ENCODE measurements at places on chromosomes 5 and 9.

DNA sequence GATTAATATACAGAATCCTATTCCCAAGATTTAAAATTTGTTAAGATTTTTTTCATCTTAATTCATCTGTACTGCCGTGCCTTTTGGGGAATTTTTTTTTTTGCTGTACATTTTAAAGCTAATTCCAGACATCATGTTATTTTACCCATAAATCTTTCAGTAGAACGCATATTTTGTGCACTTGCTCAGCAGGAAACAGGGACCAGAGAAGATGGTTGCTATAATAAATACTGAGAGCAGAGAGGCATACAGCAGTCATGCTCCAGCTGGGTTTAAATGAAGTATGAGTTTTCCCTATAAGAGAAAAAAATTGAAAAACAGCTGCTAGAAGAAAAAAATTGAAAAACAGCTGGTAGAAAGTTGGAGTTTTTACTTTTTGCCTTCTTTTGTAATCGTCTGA lies 196.9 kb upstream of the PUM3 start:
- no peak for DNase-seq

GRCh38 chr5:59660737-59661136 lies 232.8 kb downstream of the PDE4D start:
- no peak for DNase-seq

DNA sequence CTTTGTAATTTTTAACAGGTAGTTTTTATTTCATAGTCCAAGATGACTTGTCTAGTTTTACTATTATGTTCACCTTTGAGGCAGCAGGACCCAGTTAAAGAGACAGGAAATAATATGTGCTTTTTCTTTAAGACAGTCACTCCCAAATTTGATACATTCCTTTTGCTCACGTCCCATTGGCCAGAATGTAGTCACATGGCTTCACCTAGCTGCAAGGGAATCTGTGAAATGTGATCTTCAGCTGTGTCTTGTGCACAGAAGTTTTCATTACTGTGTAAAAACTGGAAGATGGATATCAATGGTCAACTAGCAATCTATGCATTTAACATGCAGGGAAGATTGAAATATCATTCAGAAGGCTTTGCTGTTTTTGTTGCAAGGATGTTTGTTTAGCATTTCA lies 41.1 kb downstream of the XRCC4 start:
- DNase-seq: no peak

GRCh38 chr9:76365028-76365427 lies 29.2 kb downstream of the RFK start:
- DNase-seq: no peak

- no peak for DNase-seq
Measured at GRCh38 chr5:154543380-154543779, 65.4 kb upstream of the HAND1 start.

DNA sequence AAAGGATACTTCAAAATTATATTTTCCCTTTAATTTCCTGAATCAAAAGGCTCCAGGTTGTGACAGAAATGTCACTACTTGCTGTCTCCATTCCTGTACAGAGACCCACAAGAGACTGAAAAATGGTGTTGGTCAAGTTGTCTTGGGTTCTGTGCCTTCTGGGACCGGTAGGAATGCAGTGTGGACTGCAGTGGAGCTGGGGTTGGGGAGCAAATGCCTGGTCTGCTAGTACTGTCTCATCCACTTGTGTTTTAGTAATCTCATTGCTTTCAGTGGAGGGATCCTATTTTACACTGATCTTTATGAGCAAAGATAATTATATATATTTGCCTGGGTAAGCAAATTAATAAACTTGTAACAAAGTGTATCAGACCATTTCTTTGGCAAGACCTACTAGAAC lies 24.2 kb upstream of the CATSPER3 start:
- no peak for DNase-seq

DNA sequence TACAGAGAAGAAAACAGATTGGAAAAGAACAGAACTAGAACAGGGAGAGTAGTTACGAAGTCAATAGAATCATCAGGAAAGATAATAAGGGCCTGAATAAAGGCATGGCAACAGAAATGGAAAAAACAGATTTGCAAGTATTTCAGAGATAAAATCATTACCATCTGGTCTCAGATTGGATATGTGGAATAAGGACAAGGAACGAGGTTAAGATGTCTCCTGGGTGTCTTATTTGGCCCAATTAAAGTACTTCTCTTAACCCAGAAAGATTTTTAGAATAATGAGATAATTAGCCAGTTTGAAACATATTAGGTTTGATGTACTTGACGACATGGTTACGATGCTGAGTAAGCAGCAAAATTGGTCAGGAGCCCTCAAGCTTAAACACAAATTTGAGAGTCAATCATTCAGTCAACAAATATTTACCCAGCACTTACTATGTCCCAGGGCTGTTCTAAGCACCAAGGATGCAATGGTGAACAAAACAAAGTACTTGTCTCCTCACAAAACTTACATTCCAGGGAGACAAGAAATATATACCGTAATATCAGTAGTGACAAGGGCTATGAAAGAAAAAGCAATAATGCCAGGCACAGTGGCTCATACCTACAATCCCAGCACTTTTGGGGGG lies 18.3 kb downstream of the RICTOR start:
- no peak for DNase-seq

DNA sequence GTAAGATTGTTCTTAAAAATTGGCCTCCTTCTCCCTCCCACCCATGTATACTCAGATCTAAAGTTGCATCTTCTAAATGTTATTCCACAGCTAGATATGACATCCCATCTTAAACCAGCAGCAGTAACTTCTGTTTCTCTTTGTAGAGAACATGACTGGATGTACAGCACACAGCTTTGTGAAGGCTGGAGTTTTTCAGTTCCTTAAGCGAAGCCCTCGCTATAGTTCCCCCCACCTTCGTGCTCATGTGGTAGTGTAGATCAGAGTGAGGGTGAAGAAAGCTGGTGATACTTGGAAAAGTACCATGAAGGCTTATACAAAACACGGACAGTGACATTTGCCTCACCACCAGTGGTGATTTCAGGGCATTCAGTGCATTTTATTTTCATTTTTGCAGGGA lies 137.5 kb downstream of the MAT2B start:
- DNase-seq: no peak

DNA sequence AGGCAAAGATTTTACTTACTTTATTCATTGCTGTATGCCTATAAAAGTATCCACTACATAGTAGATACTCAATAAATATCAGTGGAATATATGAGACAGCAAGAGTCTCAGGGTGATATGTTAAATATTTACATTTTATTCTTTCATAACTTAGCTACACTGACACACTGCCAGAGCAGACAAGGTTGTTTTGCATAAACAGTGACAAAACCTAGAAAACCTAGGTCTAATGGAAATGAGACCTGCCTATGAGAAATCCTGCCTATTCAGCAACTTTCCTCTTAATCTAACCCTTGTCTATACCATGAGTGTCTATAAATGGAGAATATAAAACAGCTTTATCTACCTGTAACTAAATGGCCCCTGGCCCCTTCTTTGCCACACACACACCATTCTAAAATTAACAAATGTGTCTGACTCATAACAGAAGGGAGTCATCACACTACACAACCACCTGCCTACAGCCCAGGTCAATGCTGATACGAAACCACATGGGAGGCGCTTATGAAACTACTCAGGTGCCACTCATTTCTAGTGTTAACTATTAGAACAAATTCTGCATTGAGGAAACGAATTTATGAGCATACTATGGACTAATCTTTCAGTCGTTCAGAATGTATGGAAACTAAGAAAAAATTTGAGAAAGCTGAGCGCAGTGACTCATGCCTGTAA lies 60.3 kb downstream of the UBAP2 start:
- DNase-seq: no peak

DNA sequence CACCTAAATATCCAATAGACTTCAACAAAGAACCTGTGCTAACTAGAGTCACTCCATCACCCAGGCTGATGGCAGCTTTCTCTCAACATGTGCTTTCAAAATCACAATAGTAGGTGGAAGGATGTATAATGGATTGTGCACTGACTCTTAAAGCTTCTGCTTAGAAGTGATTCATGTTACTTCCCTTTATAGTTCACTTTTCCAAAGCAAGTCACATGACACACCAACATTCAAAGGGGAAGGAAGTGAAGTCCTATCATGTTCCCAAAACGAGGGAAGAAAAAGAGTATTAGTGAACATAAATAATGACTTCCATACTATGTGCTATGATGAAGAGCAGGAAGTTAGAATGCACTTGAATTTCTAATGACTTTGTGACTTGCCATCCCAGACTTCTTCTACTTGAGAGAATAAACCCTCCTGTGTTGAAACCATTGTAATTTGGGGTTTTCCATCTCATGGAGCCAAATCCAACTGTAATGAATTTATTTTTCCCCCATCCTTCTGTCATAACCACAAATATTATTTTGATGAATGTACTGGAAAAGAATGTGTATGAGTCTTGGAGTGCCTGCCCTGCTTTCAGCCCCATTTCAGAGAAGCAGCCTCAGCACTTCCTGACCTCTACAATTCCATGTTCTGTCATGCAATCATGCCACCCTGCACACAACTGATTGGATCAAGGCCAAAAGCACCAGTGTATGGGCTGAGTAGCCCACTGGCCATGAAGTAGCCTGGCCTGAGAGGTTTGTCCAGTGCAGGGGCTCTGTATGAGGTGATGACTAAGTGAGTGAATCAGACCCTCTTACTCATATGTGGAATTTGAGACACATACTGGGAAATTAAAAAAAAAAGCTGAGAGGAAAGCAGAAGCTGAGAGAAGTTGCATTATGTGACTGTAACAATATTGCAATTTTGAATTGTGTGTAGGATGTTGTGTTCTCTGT lies 525.9 kb upstream of the CLINT1 start:
- DNase-seq: no peak

GRCh38 chr9:23603311-23603710 lies 222.7 kb downstream of the ELAVL2 start:
- no peak for DNase-seq

GRCh38 chr5:171888051-171888481 lies 102.4 kb downstream of the SMIM23 start:
- DNase-seq: no peak

GRCh38 chr9:124212381-124213050 lies 45.2 kb upstream of the NEK6 start:
- no peak for DNase-seq

DNA sequence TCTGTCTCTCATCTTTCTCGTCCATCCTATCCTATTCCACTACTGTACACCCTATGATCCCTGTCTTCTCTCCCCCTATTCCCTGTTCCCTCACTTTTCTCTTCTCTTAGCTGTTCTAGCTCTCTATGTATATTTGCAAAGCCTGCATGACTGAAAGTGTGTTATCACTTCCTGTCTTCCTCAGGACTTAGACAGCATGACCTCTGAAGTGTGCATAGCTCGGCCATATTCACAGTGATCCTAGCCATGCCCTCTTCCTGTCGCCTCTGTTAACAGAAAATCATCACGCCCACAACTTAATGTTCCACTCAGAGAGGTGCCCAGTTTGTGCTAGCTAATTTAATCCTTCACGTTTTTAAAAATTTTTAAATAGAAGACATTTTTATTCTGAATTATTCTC lies 35.8 kb upstream of the CDH6 start:
- DNase-seq: no peak

DNA sequence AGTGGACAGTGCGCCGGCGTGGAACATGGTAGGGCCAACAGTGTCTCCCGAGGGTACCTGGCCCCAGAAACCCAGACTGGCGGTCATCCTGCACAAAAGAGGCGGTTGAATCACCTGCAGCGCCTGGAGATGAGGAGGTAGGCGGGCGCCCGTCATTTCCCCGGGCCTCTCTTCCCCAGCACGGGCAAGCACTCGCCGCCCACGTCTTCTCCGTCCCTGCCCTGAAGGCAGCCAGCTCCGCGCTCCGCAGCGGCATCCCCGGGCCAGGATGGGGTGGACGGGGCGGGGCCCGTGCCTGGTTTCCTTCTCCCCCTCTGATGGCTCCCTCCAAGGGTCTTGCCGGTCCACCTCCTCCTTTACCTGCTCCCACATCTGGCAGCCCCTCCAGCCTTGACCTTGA lies 27.1 kb upstream of the N4BP3 start:
- no peak for DNase-seq

- no peak for DNase-seq
Measured at GRCh38 chr9:74173284-74173683, 323.9 kb upstream of the RORB start.

DNA sequence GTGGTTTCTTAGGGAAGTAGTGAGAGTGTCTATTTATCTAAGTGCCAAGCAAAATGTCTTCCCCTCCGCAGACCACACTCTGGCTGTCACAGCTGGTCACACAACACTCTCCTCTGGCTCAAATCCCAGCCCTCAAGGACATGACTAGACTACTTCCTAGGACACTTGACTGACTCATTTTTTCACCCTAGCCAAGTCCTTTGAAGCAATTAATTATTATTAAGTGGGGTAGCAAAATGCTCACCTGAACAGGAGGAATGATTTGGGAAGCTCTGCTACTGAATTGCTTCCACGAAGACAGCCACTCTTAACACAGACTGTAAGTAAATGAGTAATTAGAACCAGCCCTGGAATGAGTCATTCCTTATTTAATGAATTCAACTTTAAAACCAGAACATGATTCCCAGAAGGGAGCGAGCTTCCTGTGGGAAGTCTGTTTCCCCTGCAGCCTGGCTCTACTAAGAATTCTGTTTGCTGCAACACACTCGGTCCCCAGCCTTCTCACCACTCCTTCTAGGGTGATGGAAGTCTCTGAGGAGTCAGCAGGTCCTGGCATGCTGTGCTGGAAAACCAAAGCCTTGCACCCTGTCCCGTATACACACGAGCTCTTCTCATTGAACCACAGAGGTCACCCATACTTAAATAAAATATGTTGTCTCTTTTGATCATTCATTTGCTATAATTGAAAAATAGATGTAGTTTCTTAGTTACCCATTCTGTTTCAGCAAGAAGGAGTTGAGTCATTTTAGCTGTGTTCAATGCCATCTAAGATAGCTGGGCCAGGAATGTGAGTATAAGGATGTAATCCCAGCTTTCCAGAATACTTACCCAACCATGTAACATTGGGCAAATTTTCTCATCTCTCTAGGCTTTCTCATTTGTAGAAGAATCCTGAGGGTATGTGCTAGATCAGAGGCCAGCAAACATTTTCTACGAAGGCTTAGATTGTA lies 218.6 kb upstream of the RASEF start:
- no peak for DNase-seq

DNA sequence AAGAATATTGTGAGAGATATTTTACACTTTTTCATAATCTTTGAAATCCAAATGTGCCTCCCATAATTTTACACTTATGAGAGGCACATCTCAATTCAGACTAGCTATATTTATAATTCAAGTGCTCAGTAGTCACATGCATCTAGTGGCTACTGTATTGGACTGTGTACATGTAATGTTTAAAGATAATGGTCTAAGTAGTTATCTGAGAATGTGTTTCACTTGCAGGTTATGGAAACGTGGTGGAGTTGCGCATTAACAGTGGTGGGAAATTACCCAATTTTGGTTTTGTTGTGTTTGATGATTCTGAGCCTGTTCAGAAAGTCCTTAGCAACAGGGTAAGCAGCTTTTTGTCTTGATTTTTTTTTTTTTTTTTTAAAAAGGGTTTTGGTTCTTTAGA lies 28.8 kb downstream of the G3BP1 start:
- no peak for DNase-seq

GRCh38 chr9:91421971-91422757 lies 1.5 kb downstream of the NFIL3 start:
- DNase-seq: no peak

- DNase-seq: no peak
Measured at GRCh38 chr9:93127395-93127911, 6.6 kb downstream of the NINJ1 start.

Measured in stimulated activated CD8-positive, alpha-beta memory T cell treated with anti-CD3 and anti-CD28 coated beads, Interleukin-4, amount 100 ng/mL, for 1 hour (primary cell).